Fibroblast of villous mesenchyme (primary cell): ENCODE measurements at places on chromosomes 16 and 17. TPM values are rescaled to one million over a fixed set of nuclear protein-coding genes. Genes with fewer than 3 reads are reported as not detected.
A peak's percentile ranks its signal among the peaks of the same experiment; 100 is the strongest.

The KREMEN2 gene
- total RNA-seq: under 0.01 TPM in 1 of 2 replicates, not detected in the other

The TBCD gene
- total RNA-seq: 22.5 and 29.6 TPM in 2 replicates

The XAF1 gene
- total RNA-seq: 45.8 and 58.3 TPM in 2 replicates

The CAVIN1 gene
- total RNA-seq: 988 and 1,007 TPM in 2 replicates

DNA sequence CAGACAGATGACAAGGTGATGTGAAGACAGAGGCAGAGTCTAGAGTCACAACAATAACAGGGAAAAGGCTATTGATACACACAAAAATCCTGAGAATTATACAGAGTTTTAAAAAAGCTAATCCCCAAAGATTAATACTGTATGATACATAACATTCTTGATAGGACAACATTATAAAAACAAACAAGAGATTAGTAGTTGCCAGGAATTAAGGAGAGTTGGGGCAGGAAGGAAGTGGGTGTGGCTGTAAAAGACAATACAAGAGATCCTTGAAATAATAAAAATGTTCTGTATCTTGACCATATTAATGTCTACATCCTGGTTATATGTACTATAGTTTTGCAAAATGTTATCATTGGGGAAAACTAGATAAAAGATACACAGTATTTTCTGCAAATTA is 309.5 kb upstream of the PMFBP1 start:
- no peak for DNase-seq

- no peak for DNase-seq
These were observed 17.1 kb upstream of the PHF12 start for GRCh38 chr17:28968231-28968913.

DNA sequence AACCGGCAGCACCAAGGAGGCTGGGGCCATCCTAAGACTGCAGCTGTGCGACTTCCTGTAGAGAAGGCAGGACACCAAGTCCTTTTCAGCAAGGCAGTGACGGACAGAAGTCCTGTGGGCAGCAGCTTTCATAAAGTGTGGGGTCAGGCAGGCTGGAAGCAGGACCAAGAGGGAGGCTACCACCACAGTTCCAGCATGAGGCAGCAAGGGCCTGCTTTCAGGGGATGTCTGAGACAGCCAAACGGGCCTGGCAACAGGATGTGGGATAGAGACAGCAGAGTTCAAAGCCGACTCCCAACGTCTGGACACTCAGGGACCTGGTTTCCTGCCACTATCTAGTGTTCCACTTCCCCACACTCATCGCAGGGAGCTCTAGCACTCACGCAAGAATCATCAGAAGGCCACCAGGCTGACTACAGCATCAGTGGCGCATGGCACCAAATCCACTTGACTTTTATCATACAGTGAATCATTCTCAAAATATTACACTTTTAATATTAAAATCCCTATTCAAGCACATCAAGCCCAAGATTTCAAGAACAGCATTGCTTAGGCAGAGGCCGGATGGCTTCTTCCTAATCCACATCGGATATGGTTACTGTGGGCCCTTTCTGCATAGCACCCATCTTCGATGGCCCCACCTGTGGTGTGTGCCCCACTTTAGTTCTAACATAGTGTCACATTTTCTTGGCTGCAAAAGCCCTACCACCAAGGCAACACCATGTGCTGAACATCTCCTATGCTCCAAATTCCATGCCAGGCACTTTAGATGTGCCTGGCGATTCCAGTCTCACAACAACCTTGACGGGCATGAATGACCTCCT is 5.2 kb downstream of the USP7 start:
- peak; percentile 59 for DNase-seq

GRCh38 chr16:85594273-85594977 is 18.7 kb upstream of the GSE1 start:
- DNase-seq: no peak

- DNase-seq: no peak
These were observed 70.2 kb upstream of the ZNF750 start for GRCh38 chr17:82910041-82910481.

DNA sequence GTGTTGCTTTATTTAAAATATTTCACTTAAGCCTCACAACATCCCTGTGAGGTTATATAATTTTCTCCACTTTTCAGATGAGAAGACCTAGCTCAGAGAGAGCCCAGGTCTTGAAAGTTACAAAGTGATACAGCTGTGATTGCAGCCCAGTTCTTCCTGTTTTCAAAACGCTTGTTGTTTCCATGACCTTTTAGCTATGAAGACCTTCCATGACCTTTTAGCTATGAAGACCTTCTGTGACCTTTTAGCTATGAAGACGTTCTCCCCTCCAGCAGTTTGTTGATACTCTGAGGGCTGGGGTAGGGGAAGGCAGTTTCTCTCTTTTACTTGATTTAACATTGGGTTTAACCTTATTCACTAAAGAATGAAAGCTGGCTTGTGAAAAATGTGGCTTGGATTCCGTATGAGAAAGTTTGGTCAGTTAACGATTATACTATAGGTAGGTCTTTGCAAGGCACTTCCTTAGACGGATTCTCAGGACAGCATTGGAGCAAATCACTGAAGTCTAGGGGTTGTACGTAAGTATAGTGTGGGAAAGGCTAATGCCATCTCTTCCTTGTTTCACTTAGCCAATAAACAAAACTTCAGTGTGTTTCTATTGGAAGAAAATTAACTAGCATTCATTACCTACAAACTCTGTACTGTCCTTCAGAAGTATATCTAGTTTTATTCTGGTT is 20.7 kb downstream of the PHKB start:
- DNase-seq: no peak

DNA sequence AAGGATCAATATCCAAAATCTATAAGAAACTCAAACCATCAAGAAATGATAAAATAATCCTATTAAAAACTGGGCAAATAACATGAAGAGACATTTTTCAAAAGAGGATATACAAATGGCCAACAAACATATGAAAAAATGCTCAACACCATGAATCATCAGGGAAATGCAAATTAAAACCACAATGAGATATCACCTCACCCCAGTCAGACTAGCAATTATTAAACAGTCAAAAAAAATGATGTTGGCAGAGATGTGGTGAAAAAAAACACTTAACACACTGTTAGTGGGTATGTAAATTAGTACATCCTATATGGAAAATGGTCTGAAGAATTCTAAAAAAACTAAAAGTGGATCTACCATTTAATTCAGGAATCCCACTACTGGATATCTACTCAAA is 379.0 kb upstream of the SOX9 start:
- no peak for DNase-seq
